ENCODE measurements at places on chromosomes 5 and 9.

- DNase-seq = no peak
Measured at GRCh38 chr5:162268694-162269481, 201.3 kb downstream of the GABRG2 start.

- DNase-seq = no peak
Measured at GRCh38 chr9:129423216-129423615, 197.7 kb downstream of the C9orf50 start.

- DNase-seq = no peak
Measured at GRCh38 chr5:66867618-66868322, 271.6 kb downstream of the MAST4 start.

DNA sequence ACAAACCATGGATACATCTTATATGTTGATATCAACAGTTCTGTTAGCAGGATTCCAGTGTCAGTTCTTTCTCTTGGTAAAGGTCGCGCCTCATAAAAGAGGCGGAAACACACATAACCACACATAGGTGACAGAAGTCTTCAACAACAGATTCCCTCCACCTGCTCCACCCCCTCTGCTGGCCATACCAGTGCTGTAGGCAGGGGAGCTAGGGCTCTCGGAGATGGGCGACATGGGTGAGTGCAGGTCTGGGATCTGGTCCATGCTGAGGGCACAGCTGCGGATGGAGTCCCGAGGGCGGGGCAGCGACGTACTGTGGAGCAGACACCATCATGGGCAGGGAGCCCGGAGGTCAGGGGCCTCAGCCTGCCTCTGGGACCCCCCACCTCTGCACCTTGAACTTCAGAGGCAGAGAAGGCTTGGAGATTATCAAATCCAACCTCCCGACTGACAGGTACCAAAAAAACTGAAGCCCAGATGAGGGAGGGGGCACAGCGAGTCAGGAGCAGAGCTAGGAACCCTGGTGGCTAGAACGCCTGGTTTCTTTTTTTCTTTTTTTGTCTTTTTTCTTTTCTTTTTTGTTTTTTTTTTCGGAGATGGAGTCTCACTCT, 12.0 kb upstream of the TOR2A start:
- no peak for DNase-seq

GRCh38 chr5:134851307-134851923, 5.6 kb downstream of the C5orf24 start:
- no peak for DNase-seq

DNA sequence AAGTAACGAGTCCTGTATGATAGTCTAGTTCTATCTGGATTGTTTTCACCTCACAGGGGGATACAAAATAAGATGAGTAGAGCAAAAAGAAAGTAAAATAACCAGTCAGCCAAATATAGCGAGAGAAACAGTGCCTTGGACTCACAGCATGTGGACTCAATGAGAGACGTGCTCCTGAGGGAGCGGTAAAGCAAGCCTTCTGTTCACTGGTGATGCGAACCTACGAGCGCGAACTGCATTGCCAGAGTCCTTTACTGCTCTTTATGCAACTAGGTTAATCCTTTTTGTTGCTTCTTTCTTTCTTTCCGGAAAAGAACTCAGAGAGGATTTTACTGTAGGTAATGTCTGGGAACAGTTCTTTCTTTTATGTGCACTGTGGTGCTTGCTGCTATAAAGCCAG, 132.7 kb downstream of the ANXA1 start:
- DNase-seq = no peak

DNA sequence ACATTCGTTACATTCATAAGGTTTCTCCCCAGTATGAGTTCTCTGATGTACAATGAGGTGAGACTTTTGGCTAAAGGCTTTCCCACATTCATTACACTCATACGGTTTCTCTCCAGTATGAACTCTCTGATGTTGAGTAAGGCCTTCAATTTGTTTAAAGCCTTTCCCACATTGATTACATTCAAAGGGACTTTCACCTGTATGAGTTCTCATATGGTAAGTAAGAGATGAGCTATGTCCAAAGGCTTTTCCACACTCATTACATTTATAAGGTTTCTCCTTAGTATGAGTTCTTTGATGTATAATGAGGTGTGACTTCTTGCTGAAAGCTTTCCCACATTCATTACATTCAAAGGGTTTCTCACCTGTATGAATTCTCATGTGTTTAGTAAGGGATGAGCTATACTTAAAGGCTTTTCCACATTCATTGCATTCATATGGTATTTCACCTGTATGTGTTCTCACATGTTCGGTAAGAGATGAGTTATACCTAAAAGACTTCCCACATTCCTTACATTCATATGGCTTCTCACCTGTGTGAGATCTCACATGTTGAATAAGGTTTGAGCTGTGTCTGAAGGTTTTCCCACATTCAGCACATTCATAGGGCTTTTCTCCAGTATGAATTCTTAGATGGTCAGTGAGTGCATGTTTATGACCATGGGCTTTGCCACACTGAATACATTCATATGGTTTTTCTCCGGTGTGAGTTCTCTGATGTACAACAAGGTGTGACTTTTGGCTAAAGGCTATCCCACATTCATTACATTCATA, 13.5 kb downstream of the ZFP37 start:
- DNase-seq = no peak

GRCh38 chr5:126339215-126339805, 83.9 kb upstream of the GRAMD2B start:
- DNase-seq = no peak

DNA sequence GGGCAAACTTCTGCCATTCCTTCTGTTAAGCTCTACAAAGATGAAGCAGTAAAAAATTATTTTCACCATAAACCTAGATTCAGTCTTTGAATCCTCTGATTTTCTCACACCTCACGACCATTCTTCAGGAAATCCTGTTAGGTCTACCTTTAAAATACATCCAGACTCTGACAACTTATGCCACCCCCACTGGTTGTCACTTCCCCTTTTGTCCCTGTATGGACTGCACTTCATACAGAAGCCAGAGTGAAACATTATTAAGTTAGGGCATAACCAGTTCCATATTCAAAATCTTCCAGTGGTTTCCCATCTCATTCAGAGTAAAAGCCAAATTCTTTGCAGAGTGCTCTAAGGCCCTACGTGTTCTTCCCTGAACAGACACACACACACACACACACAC, 499.8 kb downstream of the RASEF start:
- no peak for DNase-seq

DNA sequence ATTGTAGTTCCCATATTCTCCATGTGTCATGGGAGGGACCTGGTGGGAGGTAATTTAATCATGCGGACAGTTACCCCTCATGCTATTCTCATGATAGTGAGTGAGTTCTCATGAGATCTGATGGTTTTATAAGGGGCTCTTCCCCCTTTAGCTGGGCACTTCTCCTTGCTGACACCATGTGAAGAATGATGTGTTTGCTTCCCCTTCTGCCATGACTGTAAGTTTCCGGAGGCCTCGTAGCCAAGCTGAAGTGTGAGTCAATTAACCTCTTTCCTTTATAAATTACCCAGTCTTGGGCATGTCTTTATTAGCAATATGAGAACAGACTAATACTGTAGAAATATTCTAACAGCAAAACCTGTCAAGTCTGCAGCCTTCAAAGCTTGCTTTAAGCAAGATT, 293.2 kb downstream of the CTNND2 start:
- DNase-seq = no peak

DNA sequence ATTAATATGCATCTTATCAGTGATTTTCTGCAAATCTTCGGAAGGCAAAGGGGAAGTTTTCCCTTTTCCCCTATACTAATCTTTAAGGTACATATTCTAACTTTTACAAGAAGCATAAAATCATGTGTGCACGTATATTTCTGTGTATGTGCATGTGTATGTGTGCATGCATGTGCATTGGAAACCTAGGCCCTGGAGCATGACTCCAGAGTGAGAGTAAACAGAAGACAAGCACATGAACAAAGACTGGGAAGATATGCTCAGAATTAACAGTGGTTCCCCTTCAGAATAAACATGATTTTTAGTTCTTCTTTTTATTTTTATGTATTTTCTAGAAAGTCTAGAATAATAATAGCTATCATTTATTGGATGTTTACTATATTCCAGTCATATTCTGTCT, 10.9 kb upstream of the SELENOP start:
- DNase-seq = no peak

- no peak for DNase-seq
Measured at GRCh38 chr9:88831713-88832407, 159.4 kb upstream of the S1PR3 start.

- no peak for DNase-seq
Measured at GRCh38 chr9:136605988-136606660, 56.6 kb upstream of the EGFL7 start.

DNA sequence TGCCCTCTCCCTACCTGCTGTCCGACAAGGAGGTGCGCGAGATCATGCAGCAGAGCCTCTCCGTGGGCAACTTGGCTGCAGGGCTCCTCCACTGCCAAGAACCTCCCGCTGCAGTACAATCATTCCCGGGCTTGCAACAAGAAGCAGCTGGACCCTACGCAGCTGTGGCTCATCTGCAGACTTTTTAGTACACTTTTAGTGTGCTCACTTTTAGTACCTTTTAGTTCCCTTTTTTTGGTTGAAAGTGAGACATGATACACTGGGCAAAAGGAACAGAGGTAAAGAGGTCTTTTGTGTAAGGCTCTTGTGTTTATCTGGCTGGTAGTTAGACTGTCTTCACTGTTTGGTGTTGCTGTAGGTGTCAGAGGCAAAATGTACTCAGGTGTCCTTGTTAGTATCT, 58.1 kb upstream of the SPTLC1 start:
- no peak for DNase-seq

All from stimulated activated CD8-positive, alpha-beta memory T cell treated with anti-CD3 and anti-CD28 coated beads, Interleukin-4, amount 100 ng/mL, for 4 hours (primary cell).